ENCODE measurements at places on chromosomes 1 and 21.

- no peak for DNase-seq
Measured at GRCh38 chr1:34369701-34370455, 193.2 kb downstream of the C1orf94 start.

GRCh38 chr1:13593511-13594131, 10.0 kb downstream of the PDPN start:
- no peak for DNase-seq

DNA sequence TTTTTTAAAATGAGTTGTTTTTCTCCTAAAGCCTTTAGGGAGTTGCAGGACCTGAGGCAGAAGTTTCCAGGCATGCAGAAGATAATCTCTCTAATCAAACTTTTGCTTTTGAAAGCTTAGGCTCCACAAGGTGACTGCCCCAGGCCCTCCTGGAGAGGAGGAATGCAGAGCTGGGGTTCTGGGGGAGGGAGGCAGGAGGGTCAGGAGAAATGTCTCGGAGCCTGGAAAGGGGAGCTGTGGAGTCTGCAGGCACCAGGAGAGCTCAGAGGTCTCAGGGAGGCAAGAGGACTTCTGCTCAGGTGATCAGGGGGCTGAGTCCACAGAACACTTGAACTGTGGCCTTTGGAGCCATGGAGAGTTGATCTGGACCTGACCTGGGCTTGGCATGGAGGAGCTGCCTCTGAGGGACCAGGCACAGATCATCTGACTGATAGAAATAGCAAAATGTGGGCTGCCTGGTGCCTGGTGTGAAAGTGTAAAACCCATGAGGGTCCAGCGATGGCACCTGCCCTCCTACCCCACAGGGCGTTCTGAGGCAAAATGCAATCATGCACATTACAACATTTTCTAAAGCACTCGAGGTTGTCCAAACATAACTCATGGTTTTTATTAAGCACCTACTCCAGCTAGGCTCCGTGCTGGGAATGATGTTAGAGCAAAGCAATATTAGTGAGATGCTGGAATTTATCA, 10.0 kb upstream of the ABCG1 start:
- no peak for DNase-seq

DNA sequence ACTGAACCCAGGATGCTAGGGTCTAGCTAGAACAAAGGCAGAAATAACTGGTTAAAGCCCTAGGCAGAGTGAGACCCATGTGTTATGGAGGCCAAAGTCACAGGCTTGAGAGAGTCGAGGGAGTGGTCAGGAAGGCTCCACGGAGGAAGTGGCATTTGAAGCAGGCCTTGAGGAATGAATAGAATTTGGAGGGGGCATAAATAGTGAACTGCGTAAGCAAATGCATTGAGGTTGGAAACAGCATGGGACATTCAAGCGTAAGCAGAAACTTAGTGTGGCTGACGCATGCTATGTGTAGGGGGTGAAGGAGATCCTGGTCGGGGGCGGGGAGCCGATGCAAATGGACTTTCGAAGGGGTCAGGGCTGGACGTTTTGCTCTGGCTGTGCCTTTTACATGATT, 11.5 kb downstream of the AZIN2 start:
- DNase-seq = no peak

- DNase-seq = no peak
Measured at GRCh38 chr1:59682396-59683080, 132.2 kb upstream of the HOOK1 start.

DNA sequence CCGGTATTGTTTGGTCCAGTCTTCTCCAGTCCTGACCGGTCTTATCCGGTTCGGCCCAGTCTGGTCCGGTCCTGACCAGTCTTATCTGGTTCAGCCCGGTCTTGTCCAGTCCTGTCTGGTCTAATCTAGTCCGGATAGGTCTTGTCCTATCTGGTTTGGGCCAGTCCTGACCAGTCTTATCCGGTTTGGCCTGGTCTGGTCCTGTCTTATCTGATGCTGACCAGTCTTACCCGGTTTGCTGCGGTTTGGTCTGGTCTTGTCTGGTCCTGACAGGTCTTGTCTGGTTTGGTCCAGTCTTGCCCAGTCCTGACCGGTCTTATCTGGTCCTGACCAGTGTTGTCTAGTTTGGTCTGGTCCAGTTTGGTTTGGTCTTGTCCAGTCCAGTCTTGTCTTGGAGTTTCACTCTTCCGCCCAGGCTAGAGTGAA, 30.1 kb downstream of the DHX9 start:
- no peak for DNase-seq

GRCh38 chr1:61310057-61310456, 227.7 kb downstream of the NFIA start:
- DNase-seq = no peak

DNA sequence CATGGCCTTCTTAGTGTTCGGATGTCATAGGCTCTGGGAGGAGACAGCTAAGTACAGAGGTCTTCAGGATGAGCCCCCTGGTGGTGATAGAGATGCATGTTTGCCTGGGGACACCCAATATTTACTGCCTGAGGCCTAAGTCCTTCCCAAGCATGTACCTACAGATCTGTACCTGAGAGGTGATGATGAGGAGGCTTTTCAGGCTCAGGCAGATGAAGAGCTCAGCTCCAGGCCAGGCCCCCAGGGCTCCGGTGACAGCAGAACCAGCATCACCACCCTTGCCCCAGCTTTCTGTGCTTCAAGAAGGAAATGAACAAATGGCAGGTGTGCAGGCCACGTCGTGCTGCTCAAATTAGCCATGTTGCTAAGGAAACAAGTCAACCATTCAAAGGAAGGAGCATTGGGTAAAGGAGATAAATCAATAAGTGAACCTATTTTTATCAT, 21.1 kb downstream of the CACNA1E start:
- peak; percentile 20 for DNase-seq

- no peak for DNase-seq
Measured at GRCh38 chr1:36008546-36009197, 75.2 kb upstream of the TEKT2 start.

GRCh38 chr21:40646651-40647050, 200.3 kb downstream of the DSCAM start:
- DNase-seq = no peak

- DNase-seq = no peak
Measured at GRCh38 chr1:96002201-96002600, 719.4 kb upstream of the PTBP2 start.

GRCh38 chr1:167500283-167500860, 18.0 kb downstream of the CD247 start:
- DNase-seq = no peak

- no peak for DNase-seq
Measured at GRCh38 chr21:33101300-33101911, 31.5 kb downstream of the OLIG1 start.

GRCh38 chr1:53133261-53134041, 9.0 kb downstream of the SLC1A7 start:
- no peak for DNase-seq

GRCh38 chr1:235874261-235874660, 7.6 kb upstream of the LYST start:
- no peak for DNase-seq

All from NCI-H1105 (cell line).